ENCODE measurements at places on chromosomes 12 and 14.

DNA sequence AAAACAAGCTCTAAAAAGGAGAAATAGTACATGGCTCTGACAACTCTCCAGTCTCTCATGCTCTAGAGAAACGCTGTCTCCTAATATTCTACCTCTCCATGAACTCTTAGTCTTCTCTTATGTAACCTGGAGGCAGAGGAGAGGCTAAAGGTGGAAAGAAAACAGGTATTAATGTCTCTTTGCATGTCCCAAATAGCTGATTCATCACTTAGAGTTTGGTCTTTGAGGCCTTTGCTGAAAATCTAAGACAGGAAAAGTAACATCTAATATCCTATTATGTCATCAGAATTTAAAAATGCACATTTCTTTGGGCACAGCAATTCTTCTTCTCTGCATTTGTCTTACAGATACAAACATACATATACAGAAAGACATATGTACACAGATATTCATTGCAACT, 127.2 kb downstream of the DHRS2 start:
- no peak for DNase-seq

DNA sequence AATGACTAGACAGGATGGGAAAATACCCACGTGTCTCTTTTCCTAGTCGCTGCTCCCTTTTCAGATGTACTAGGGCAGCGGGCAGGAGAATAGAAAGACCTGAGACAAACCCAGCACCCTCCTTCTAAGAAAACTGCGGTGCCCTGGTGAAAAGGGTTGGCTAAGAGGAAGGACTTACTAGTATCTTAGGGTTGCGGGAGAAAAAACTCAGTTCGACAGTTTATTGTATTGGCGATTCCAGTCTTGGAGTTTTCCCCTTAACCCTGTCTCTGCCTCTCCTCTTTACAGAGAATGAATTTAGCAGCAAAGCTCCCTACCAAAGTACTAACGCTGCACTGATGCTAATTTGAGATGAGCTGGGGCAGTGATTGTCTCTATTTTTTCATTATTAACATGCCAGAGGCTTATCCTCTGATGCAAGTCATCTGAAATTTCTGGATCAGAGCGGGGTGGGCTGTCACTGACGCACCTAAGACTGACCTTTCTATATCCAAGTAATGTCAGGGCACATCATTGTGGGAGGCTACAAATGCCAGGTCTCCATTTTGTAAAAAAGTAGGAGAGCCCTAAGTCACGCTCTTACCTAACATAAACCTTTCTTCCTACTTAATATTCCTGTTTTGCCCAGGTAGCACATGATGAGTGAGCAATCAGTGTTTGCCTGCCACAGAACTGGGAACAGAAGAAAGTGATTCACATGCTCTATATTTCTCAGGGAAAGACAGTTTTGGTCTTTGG, 916 bp upstream of the PAWR start:
- DNase-seq, result no peak

- DNase-seq, result no peak
Measured at GRCh38 chr12:85519163-85519562, 239.1 kb downstream of the ALX1 start.

- DNase-seq, result no peak
Measured at GRCh38 chr12:49489720-49490119, 49.1 kb upstream of the KCNH3 start.

- DNase-seq, result no peak
Measured at GRCh38 chr14:77111021-77111420, 13.0 kb downstream of the CIPC start.

DNA sequence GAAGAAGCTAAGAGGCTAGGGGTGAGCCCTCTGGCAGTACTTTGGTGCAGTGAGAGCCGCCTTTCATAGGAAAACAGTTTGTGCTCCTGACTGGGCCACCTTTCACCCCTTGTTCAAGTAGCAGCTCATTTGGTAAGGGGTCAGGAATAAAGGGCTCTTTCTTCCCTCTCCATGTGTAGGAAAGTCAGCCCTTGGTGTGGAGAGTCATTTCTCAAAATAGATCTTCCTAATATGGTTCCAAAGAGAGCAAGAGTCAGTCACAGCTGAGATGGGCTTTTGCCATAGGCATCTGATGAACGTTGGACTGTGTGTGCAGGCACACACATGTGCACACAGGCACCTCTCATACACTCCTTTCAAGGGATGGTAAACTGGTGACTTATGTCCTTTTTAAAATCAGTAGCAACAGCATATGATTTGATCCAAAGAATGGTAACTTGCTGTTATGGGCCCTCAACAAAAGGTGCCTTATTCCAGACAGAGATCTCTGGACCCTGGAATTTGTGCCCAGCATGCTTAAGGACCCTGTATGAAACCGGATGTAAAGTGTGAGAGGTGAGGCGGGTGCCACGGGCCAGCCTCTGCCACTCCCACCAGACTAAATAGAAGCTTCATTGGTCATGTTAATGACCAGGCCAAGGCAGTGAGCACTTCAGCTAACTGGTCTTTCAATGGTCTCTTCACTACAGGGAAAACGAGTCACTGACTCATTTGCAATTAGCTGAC, 16.7 kb upstream of the RIC8B start:
- no peak for DNase-seq

GRCh38 chr12:14373217-14373616, 7.7 kb downstream of the ATF7IP start:
- no peak for DNase-seq

DNA sequence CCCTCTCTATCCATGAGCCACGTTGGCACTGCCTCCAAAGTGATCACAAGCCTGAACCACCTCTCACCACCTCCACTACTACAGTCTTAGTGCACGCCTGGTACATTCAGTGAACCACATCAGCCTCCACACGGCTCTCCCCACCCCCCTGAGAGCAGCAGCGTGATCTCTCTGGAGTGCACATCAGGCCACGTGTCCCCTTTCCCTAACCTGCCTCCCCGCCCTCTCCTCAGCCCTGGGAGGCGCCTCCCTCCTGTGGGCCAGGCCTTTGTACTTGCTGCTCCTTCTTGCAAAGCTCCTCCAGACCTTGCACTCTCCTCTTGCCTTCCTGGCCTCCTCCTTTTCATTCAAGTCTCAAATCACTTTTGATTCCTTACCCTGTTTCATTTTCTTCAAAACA, 49.8 kb downstream of the SLC6A12 start:
- DNase-seq, result no peak

- DNase-seq, result no peak
Measured at GRCh38 chr14:92515546-92516343, 2.2 kb downstream of the RIN3 start.

GRCh38 chr14:100132903-100133510, 26.4 kb downstream of the DEGS2 start:
- no peak for DNase-seq

DNA sequence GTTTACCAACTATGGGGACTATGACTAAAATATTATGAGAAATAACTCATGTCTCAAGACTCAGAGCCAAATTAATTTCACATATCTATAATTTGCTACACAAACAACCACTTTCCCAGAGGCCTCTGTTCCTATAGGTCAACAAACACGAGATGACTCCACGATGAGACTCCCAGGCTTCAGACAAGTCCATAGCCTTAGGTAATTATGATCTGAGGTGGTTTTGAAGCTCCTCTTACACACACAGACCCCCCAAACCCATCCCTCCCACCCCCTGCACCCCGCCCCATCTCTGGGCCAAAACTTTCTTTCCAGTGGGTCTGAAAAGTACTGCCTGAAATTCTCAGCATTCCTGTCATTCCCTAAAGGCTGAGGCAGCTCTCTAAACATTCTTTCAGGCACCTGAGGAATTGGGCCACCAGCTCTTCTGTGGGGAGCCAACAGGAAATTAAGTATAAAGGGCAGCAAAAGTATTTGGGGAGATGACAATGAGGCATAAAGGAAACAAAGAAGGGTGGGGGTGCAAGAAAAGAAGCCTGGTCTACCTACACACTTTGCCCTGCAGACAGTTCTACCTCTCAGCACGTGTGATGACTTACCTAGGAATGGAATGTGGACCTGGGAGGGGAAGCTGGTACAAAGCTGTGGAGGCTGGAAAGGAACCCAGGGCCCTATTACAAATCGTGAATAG, 143.6 kb downstream of the PAWR start:
- DNase-seq, result peak; percentile 93

DNA sequence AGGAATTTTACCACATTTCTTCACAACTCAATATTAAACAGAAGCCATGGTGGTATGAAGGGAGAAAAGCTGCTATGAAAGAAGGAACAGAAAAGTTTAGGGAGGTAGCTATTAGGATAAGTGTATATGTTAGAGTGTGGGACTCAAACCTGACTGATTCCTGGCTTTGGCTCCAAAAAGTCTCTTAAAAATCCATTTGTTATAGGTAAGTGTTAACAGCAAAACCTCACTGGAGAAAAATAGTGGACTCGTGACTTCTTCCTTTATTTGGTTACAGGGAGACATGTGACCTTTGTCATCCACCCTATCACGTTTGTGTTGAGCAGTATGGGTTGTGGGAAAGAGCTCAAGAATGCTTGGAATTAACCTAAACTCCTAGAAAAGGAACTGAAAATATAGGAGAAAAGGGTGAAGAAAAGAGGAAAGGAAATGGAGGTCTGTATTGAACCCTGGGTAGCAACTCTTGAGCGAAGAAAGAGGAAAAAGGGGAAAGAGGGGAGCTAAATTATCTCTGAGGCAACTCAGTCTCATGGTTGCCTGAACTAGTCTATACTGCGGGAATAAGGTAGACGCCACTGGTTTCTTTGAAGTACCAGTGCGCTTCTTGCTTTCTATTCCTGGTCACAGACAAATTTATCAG, 3.6 kb upstream of the EID3 start:
- no peak for DNase-seq

- DNase-seq, result no peak
Measured at GRCh38 chr12:91877022-91877421, 268.6 kb downstream of the BTG1 start.

- no peak for DNase-seq
Measured at GRCh38 chr14:20802341-20803084, at the start of gene RNASE1. Gene RNASE1 (minus strand): TSS chr14:20802844. CDS start chr14:20802068, 776 bp downstream.

GRCh38 chr14:89956661-89957009, 908 bp downstream of the TDP1 start:
- no peak for DNase-seq

GRCh38 chr12:112305951-112306350, 76.3 kb downstream of the HECTD4 start:
- DNase-seq, result no peak

DNA sequence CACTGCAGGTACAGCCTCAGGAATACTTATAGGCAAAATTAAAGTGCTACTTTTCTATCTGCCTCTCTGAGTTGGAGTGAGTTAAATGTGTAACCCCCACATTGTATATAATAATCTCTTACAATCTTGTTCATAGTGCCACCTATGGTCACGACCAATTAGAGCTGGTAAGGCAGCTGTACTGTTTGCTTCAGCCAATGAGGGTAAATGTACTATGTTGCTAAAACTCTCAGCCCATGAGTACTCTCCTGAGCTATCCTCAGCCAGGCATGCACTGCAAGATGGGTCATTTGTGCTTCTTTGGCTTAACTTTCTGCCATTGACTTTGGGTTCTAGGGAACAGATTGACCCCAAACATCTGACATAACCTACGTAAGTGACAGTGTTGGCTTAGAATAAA, 15.0 kb upstream of the MDM2 start:
- DNase-seq, result no peak

DNA sequence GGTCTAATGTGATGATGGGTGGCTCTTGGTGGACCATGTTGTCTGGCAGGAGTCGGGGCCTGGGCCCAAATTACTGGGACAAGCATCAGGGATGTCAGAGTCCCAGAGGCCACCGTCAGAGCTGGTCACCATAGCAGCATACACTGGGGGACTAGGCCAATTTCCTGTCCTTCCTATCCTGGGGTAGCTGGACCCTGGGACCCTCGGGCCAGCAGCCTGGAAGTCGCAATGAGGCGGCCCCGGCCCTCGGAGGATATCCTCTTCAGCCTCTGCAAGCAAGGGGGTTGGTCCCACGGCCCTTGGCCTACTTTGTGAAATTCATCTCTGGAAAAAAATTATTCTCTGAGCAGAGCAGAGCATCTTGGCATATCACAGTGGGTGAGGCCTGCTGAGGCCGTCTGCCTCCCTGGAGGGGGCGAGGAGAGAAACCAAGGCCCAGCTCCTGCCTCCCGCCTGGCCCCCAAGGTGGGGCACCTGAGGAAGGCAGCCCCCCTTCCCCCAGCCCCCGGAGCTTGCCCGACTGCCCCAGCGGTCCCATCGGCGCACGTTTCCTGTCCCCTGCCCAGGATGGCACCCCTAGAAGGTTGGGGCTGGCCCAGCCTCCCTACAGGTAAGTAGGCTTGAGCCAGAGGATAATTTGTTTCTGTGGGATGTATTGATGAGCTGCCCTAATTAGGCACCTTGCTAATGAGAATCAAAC, 135.0 kb upstream of the MYL2 start:
- DNase-seq, result no peak

DNA sequence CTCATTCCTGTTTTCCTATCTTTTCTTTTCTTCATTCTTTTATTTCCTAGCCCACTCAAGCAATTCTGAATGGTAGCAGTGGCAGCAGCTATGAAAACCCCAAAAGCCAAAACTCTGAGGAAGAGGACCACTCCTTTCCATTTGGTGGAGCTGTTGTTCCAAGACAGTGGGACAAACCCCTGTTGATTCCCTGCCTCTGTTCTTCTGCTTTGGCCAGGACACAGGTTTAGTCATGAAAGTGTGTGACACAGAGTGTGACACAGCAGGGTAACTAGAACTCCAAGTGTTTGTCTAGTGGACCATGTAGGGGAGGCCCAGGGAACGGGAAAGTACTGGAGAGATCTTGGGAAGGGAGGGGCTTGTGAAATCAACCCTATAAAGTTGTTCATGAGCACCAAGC, 71.1 kb downstream of the PTCSC3 start:
- no peak for DNase-seq

GRCh38 chr12:98464190-98464589, 51.2 kb upstream of the TMPO start:
- no peak for DNase-seq

GRCh38 chr12:26331960-26332359, 136.6 kb downstream of the SSPN start:
- DNase-seq, result no peak

DNA sequence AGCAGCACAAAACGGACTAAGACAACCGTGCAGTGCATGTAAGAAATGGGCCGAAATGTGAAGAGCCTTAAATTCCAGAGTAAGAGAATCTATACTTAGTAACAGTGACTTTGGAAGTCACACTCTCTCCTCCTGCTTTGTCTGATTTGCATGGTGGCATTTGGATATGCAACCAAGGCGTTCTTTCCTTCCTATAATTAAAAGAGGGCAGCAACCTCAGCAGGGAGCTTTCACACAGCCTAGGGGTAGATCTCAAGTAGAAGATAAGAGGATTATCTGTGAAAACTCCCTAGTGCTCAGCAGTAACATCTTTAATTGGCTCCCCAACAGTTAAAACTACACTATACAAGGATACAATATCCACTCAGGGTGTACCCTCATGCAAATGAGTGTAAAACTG, 16.5 kb downstream of the GMFB start:
- no peak for DNase-seq
